ENCODE measurements at places on chromosomes 12 and 14.

DNA sequence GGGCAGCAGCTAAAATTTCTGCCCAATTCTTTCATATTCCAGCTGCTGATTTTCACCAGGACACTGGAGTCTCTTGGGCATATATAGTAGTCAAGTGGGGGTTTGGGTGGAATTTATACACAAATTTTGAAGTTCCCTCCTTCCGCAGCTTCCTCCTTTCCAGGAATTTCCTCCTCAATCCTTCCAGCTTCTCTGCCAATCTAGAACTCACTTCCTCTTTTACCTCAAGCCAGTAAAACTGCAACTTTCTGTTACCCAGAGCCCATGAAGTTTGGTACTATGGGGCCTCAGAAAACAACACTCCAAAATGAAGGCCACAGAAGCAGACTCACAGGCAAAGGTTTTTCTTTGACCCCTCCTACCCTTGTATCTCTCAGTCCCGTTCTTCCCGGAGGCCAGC, 51.7 kb upstream of the G2E3 start:
- no peak for DNase-seq

DNA sequence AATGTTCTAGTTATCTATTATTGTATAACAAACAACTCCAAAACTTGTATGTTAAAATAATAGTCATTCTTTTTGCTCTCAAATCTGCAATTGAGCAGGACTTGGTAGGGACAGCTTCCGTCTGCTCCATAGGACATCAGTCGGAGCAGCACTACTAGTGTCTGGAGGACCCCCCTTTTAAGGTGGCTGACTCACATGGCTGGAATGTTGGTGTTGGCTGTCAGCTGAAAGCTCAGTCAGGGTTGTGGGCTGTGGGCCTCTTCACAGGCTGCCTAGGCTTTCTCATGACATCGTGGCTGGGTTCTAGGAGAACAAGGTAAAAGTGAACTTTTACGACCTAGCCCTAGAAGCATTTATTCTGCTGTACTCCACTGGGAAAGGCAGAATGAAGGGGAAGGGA, 160.6 kb downstream of the ANO4 start:
- DNase-seq: no peak

GRCh38 chr12:22684140-22685118, 59.5 kb downstream of the ETNK1 start:
- peak; percentile 44 for DNase-seq

DNA sequence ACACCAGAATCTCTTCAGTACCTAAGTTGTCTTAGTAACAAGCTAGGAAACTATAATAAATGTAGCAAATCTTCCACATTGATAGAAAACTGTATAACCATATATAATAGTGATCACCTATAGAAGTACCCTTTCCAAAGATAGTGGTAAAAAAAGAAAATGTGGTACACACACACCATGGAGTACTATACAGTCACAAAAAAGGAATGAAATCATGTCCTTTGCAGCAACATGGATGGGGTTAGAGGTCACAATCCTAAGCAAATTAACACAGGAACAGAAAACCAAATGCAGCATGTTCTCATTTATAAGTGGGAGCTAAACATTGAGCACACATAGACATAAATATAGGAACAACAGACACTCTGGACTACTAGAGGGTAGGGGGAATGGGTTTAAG, 90.5 kb downstream of the SLC25A21 start:
- no peak for DNase-seq

DNA sequence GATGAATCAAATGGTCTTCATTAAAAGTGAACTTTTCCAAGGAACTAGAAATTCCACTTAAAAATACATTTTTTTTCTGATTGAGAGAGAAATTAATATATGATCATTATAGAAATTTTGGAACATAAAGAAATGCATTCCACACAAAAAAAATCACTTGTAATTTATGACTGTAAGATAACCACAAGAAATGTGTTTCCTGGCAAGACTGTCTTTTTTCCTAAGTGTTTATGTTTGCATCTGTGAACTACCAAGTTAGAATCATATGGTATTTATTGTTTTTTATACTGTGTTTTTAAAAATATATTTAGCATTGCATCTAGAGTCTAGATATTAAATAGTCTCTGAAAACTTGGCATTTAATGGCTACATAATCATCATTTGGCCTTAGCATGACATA, 726.8 kb downstream of the BCL11B start:
- no peak for DNase-seq

- no peak for DNase-seq
These were observed 99.9 kb downstream of the BCAT1 start for GRCh38 chr12:24848941-24849477.

DNA sequence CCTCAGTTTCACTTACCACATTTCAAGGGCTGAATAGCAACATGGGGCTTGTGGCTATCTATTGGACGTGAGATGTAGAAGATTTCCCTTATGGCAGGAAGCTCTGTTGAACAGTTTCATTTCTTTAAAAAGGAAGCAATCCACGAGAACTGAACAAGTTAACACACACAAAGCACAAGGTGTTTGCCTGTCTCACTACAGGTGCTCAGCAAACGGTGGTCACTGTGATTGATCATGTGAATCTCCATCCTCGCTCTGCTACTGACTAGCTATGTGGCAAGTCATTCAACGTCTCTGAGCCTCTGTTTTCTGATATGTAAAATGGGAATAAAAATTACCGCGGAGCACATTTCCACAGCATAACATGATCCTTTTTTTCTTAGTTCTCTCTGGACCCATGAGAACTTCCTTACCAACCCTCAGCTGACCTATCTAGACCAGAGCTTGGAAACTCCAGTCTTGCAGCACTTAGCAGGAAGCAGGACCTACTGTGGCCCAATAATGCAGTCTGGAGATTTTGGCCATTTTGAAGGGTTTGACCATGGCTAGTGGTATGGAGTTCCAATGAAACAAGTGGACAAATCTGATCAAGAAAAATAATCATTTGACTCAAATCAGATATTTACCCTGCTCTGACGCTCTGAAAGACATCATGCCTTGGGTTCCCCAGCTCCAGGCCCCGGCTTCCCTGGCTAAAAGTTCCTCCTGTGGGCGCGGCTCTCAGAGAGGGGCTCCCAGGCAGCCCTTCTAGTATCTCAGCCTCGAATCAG, 278.8 kb downstream of the ZFP36L1 start:
- no peak for DNase-seq

- no peak for DNase-seq
These were observed 441.0 kb downstream of the FUT8 start for GRCh38 chr14:65853407-65853955.

DNA sequence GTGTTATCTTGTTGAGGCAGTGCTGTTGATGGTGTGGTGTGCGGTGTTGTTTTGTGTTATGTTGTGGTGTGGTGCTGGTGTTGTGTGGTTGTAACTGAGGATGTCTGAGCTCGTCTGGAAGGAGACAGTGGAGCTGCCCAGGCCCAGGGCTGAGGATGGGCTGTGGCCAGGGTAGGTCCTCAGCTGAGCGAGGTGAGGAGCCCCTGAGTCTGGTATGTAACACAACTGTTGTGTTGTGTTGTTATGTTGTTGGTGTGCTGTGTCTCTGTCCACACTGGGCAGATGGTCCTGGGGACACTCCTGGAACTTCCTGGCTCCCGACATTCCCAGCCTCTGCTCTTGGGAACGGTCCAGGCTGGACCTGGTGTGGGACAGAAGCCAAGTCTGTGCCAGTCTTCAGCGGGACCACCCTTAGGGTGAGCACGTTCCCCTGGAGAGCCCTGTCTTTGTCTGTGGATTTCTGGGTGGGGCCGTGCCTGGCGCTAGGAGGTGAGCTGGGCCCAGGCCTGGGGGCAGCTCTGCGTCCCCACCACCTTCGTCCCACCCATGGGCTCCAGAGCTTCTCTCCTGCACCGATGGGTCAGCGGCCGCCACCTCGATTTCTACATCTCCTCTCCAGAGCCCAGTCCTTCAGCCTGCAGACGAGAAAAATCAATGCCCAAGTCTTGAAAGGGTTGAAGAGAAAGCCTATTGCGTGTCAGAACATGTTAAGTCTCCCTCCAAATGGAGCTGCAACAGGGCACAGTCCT, 27.4 kb upstream of the SFSWAP start:
- no peak for DNase-seq

DNA sequence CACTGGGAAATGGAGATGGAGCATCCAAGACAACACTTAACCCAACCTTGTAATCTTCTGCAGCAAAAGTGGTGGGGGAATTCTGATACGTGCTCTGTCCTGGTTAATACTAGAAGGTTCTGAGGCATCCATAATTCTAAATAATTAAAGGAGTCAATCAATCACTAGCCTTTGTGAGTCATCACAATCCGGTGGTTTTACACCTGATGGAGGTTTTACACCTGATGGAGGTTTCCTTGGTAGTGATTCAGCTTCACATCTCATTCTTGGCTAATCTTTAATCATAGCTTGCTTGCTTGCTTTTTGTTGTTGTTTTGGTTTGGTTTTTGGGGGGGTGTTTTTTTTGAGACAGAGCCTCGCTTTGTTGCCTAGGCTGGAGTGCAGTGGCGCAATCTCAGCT, 343.4 kb downstream of the DPF3 start:
- no peak for DNase-seq

DNA sequence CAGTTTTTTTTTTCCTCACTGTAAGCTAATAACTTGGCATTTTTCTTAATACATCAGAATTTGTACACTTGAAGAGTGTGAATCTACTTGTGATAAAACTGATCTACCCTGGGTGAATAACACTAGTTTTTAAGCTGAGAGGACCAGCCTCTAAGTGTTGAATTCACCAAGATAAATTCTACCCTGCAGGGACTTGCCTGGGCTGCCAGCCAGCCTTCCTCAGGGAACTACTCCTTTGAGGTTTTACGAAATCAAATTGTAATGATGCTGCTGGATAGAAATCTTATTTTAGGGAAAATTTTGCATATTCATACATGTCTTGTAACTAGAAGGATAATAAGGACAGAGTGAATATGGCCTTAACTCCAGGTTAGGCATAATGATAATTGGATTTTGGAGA, 1.9 kb downstream of the MED21 start:
- no peak for DNase-seq

DNA sequence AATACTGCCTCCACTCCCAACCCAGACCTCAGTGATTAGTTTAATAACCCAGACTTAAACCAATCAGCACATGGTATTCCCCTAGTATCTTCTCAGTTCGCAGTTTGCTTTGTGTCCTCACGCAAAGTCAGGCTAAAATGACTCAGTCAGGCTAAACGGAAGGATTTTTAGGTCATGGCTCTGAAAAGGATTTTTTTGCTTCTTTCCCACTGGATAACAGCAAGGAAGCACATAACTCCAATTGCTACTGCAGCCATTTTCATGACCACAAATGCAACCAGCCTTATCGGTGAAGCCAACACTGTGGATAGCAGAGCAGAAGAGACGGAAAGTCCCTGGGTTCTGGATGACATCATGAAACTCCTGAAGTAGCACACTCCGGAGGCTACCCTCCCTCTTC, 67.7 kb downstream of the ZC3H14 start:
- DNase-seq: no peak

GRCh38 chr14:31070431-31070830, 44.3 kb upstream of the STRN3 start:
- DNase-seq: no peak

DNA sequence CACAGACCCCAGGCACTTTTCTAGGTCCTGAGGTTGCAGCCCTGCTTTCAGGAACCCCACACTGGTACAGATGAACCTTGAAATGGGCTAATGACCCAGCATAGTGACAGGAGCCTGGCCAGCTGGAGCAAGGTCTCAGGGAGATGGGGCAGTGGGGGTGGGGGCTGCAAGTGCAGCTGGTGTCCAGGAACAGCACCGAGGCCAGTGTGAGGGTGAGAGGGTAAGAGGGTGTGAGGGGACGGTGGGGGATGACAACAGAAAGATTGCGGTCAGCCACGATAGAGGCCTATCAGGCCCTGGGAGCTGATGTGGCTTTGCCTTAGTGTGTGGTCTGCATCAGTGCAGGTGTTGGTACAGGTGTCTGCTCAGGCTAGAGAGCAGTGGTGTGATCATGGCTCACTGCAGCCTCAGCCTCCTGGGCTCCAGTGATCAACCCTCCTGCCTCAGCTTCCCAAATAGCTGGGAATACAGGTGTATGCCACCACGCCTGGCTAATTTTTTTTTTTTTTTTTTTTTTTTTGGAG, 59.7 kb downstream of the EP400 start:
- DNase-seq: no peak

- DNase-seq: peak; percentile 8
These were observed 650 bp upstream of the PTGER2 start for GRCh38 chr14:52313462-52313861.

GRCh38 chr12:23855813-23856212, 93.7 kb downstream of the SOX5 start:
- no peak for DNase-seq

DNA sequence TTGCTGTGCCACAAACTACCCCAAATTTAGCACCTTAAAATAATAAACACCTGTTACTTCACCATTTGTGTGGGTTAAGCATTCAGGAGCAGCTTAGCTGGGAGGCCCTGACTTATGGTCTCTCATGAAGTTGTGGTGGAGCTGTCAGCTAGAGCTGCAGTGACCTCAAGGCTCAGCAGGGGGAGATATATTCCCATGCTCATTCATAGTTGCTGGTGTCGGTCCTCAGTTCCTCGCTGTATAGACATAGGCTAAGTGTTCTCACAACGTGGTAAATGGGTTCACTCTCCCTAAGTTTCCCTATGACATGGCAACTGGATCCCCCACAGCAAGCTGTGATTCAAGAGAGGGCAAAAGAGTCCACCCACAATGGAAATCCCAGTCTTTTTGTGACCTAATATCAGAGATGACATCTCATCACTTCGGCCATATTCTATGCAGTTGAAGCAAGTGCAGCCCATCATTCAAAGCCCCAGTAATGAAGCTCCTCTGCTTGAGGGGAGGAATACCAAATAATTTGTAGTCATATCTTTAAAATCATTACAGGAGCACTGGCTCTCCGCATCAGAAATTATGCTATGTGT, 41.1 kb downstream of the PRB3 start:
- peak; percentile 53 for DNase-seq

DNA sequence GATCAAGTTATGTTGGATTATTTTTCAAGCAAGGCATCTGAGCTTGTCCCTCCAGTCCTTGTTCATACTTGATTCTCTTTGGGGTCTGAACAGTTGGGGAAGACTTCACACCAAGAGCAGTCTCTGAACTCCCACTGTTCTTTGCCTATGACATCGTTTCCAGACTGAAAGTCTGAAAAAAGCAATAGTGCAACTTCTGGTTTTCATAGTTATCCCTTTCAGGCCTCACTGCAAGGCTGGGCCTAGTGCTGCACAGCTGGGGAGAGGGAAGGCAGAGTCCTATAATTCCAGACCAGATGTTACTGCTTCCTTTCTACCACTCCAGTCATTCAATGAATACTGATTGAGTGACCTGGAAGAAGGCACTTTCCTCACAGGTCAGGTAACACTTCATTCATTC, 187.1 kb upstream of the CCND2 start:
- DNase-seq: no peak

DNA sequence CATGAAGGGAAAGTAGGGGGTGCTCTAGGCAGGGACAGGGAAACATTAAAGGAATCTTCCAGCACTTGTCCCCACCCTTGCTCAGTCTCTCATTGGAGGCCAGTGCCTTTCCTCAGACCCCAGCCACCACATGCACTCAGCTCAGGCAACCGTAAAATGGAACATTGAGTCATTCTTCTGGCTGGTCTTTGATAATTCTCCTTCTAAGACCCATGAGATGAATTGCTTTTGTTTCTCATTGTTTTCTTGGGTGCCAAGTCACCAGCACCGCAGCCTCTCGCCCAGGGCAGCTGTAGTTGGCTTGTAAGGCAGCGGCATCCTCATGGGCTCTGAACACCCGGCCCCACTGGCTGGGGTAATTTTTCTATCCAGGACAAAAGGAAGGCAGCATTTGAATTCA, 108.2 kb downstream of the PHETA1 start:
- DNase-seq: no peak
